ENCODE measurements at places on chromosomes 3 and 15.

DNA sequence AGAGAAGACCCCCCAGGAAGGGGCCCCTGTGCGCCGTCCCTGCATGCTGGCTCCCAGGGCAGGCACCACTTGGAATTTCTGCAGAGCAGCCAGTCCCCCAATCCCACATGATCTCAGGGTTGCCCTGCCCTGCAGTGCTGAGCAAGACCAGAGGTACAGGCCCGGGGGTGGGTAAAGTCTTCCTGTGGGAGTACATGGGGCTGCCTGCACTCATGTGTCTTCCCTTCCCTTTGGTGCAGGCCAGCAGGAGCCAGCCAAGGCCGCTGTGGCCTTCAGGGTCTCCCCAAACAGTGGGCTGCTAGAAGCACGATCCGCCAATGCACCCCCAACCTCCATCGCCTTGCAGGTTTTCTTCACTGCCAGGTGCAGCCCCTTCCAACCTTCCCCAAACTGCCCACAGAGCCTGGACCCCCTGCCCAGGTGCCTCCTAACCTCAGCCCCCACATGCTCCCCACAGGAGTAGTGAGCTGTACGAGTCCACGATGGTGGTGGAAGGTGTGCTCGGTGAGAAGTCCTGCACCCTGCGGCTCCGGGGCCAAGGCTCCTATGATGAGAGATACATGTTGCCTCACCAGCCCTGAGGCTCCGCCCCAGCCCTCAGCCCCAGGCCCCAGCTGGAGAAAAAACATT, 15.0 kb downstream of the ACAA1 start:
- DNase-seq = no peak

- peak; percentile 76 for DNase-seq
Measured at GRCh38 chr3:46098319-46098761, 71.1 kb upstream of the XCR1 start.

GRCh38 chr3:57805674-57806073, 49.6 kb downstream of the SLMAP start:
- DNase-seq = no peak

- no peak for DNase-seq
Measured at GRCh38 chr3:32261545-32261944, 23.1 kb downstream of the CMTM8 start.

- DNase-seq = no peak
Measured at GRCh38 chr15:43253431-43254403, 13.0 kb downstream of the TGM5 start.

DNA sequence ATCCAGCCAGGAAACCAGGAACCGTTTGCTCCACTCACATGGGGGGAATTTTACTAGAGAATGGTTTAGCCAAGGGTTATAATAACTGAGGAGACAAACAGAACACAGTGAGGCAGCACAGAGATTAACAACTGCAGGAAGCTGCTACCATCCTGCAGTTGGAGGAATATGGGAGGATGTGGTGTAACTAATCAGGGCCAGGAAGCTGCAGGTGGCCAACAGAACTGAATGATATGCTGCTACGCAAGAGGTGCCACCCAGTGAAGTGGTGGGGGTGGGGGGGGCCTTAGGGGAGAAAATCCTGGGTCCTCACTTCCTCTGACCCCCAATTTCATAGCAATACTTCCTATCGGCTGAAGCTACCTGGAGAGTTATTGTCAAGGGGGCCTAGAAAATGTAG, 306.4 kb upstream of the STT3B start:
- DNase-seq = no peak

GRCh38 chr3:124998247-124998630, 57.6 kb downstream of the HEG1 start:
- DNase-seq = no peak

DNA sequence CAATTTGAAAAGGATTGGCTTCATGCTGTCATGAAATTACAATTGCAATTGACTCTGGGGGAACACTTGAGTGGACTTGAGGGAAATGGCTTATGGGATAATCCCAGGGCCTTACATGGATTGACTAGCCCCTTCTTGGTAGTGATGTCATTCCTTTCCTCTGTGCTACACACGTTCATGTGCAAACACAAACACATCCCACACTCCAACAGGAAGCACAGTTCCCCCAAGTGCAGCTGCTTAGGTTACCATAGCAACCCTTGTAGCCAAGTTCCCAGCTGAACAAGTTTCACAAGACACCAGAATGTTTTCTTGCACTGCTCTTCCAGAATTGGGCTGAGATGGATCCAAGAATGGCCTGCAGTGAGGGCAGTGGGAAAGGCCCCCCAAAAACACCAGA, 217.0 kb downstream of the ZNF621 start:
- no peak for DNase-seq

GRCh38 chr15:70186152-70186551, 88.4 kb upstream of the TLE3 start:
- DNase-seq = no peak

DNA sequence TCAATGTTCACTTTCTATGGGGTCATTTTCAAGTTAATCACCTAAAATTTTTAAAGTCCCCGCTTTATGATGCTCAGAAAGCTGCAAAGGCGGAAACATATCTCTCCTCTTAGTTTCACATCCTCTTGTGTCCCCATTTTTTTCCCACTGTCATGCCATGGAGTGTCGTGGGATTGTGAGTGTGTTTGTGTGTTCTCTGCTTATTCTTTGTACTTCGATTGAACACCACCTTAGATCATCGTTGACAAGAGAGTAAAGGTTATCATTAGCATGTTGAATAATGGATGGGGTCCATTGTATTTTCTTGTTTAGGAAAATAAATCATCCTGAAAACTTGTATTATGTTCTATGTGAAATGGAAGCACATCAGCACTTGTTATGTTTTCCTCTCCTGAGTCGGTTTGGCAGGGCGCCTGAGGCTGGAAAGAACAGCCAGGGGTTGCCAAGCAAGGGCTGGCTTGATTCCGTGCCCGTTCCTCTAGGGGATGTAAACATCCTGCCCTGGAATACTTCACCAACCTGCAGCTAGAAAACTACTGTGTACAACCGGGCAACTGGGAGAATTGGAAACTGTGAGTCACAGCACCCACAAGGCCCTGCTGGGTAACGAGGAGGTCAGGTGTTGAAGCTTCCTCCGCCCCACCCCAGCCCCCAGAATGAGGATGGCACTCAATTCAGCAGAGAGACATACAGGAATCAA, 67.2 kb downstream of the EIF4E3 start:
- DNase-seq = no peak

DNA sequence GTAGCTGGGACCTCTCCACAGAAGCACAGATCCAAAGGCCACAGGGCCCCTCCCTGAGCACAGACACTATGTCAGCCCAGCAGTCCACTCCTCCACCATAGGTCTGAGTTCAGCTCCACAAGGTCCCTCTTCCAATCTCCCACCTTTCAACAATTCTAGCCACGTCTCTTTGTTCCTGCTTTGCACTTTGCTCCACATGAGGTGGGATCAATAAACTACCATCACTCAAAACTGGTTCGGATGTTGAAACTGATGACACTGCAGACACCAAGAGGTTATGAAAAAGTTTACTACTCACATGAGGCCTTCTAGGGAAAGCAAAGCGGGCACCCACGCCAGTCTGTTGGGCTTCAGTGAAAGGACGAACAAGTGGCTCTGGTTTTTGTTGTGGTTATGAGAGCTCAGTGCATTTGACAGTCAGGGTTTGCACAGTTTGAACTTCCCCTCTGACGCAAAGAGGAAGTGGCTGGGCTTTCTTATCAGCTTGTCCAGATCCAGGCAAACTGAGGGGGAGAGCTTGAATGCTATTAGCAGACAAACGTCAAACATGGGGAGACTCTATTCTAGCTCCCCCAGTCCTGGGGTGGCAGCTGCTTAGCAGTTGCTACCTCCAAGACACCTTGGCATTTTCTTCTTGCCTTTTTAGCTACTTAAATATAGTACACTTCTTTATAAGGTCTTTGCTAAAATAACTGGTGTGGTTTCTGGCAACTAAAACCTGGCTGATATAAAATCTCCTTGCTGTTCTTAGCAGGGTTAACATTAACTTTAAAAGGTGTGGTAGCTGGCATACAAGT, 37.8 kb downstream of the ZNF445 start:
- peak; percentile 89 for DNase-seq

DNA sequence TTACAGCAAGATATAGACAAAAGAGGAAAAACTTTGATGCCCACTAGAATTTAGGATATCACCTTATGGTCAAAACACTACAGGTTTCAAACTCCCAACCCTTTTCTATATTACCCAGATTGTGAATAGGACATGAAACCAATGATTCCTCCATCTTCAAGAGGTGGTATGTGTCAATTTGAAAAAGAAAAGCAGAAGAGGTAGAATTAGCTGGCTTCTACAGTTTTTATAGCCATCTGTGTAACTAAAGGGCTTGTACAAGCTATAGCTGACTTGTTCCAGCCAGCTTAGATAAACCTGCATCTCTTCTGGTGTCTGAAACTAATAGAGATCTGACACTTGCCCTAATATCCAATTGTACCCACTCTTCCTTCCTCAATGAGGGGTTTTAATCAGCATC, 24.9 kb upstream of the HGD start:
- no peak for DNase-seq

DNA sequence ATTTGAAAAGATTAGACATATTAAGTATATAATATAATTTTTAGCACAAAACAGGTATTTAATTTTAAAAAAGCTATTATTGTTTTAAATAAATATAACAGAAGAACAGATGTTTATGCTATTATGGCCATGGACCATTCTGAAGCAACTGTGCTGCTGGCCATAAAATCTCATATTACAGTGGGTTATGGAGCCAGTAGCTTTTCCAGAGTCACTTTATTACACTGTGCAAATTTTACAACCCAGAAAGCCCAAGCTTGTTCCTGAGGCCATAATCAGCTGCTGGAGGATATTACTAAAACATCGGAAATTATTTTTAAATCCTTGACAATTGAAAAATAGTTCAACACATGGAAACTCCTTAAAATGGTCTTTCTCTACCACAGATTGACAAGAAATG, 557.3 kb upstream of the KCNMB2 start:
- no peak for DNase-seq

DNA sequence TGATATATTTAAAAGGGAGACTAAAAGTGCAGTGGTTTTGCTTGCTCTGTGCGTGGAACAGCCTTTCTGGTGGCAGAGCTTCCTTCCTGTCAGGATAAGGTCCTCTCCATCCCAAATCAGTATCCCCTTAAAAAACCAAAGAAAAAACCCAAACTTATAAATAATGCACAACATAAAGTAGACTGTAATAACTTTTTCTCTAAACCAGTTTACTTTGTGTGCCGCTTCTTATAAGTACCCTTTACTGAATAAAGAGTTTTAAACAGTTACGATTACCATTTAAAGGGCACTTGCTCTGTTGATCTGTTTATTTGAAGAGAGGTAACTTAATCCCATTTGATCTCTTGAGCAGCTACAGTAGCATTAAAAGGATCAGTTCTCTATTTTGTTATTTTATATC, 2.5 kb downstream of the PIK3CA start:
- no peak for DNase-seq

GRCh38 chr15:99138491-99138982, 33.7 kb downstream of the SYNM start:
- no peak for DNase-seq

Data from T-helper 2 cell treated with Interferon-gamma antibody and Interleukin-4, amounts not matched to agents 5 μg/mL and 100 μg/mL, for 36 hours (primary cell).